ENCODE measurements at places on chromosomes 4 and X. TPM values are rescaled to one million over a fixed set of nuclear protein-coding genes. Genes with fewer than 3 reads are reported as not detected.

HMX1 gene
- total RNA-seq: not detected

GRCh38 chr4:5895287-5895686 lies 2.4 kb upstream of the CRMP1 start:
- DNase-seq: no peak

DNA sequence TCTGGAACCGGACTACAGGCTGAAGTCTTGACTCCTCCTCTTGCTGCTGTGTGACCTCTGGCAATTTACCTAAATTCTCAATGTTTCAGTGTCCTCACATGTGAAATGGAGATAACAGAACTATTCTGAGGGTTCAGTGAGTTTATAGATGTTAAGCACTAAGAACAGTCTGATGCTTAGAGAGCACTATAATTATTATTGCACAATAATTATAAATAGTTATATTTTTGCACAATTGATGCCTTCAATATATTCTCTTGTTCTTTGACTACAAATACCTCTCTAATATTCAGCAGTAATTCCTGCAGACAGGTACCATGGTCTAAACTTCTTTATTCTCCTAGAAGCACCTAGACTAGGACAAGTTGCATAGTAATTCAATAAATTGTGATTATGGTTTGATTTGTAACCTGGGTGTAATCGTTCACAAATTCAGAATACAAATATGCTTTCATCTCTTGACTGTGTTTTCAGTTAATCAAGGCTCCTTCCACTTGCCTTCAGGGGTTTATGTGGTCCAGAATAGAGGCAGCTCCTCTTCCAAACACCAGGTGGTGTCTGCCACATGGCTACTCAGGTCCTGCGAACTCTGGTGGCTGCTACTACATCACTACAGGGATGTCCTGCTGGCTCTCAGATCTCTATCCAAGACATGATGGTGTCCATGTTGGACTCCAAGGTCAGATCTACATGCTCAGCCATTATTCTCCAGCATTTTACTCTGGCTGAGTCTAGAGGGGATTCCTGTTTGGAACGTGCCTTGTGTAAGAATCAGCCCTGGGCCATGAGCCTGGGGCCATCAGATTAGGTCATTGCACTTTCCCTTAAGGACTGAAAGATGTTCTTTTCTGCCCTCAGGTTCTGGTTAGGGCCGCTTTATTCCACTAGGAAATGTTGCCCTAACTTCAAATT lies 103.4 kb downstream of the QRFPR start:
- DNase-seq: peak; percentile 18

DNA sequence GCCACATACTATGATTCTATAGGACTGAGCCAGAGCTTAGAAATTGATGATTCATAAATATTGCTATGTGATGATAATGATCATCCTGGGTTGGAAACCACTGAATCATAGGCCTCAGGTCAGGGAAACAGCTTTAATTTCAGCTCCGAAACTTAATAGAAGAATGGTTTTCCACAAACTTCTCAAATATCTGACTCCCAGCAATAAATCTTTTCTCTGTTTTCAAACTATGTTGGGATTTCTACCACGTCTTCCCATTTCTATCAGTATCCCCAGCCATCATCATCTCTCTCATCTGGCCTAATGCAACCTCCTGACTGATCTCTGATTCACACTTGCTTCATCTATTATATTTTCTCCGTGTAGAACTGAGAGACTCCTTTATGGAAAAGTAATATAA lies 521.8 kb upstream of the AGA start:
- DNase-seq: peak; percentile 45

GRCh38 chr4:102614801-102615200 lies 113.6 kb downstream of the NFKB1 start:
- DNase-seq: no peak

GRCh38 chrX:124325732-124326131 lies 6.7 kb upstream of the TEX13D start:
- DNase-seq: no peak

DNA sequence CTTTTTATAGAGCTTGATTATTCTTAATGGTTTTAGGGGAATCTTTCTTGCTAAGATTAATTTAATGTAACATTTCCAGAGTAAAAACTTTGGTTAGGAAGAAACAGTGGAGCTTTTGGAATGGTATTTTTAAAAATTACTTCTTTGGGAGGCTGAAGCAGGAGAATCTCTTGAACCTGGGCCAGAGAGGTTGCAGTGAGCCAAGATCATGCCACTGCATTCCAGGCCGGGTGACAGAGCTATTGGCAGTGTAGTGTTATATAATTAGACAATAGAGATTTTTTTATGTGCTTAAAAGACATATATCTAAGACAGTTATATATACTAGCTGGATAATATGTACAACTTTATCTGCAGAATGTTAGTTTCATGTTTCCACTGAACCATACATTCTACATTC lies 585.6 kb downstream of the ADGRL3 start:
- no peak for DNase-seq
